ENCODE measurements at places on chromosomes 4 and X. TPM values are rescaled to one million over a fixed set of nuclear protein-coding genes. Genes with fewer than 3 reads are reported as not detected.

GRCh38 chr4:182425302-182425701 is 182.1 kb downstream of the TENM3 start:
- DNase-seq, result no peak
- H3K27me3 ChIP-seq, result no peaks in the 10 kb centered on the region
- no peak overlapping the region for H3K4me3 ChIP-seq
- no peaks in the 10 kb centered on the region for H3K4me1 ChIP-seq
- H3K36me3 ChIP-seq, result no peaks in the 10 kb centered on the region

Gene HS3ST1
- total RNA-seq, result not detected

Gene PASD1
- not detected for total RNA-seq

DNA sequence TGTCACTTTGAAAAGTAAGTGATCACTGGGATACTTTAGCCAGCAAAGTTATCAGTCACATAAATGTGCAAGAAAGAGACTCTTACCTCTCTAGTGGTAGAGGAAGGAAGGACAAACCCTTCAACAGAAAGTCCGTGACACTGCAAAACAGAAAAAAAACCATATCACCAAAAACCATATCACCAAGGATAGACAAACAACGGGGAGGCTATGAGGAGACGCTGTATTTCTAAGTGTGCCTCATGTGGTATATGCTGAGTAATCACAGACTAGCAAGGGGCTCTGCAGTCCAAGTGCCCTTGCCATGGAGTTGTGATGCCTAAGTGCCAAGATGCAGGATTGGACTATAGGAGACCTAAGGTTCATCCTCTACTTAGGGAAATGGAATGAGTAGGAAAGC is 11.5 kb upstream of the HDAC8 start:
- no peak overlapping the region for H3K27ac ChIP-seq
- no peaks in the 10 kb centered on the region for H3K4me1 ChIP-seq
- no peaks in the 10 kb centered on the region for H3K27me3 ChIP-seq
- no peak overlapping the region for H3K4me3 ChIP-seq
- no peak for DNase-seq

DNA sequence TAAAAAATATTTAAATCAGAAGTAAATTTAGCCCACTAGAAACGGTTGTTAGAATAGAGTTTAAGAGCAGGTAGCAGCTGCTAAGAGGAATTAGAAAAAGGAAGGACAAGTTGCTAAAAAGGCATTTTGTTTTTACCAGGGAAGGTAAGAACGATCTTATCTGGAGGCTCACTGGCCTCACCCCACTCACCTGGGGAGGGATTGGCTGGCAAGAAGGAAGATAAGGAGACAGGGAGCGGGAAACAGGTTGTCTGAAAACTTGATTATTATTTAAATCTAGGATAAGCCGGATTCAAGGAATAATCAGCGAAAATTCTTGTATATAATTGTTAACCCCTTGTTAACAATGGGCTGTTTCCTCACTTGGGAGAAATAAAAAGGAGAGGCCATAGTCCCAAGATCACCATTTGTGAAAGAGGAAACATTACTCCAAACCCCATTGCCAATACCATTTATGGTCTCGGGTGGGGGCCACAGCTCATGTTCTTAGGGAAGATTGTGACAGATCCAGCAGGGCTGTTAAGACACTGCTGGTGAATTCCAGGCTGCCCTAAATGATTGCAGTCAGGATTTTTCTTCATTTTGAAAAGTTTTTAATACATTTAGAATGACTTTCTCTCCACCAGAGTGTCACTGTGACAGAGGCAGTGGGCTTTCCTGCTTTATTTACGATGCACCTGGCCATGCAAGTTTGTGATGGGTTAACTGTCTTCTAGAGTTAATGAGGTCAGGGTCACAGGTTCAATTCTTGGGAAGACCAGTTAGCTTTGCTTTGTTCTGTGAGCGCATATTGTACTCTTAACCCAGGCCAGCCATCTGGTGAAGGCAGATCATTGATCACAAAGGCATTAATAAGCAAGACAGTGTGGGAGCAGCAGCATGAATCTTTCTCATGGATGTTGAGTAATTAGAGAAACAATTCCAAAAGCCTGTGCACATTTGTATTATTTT is 106.6 kb downstream of the CEP135 start:
- no peak overlapping the region for H3K4me3 ChIP-seq
- no peaks in the 10 kb centered on the region for H3K36me3 ChIP-seq
- H3K27me3 ChIP-seq, result peaks cover 30% of the 10 kb centered on the region
- H3K4me1 ChIP-seq, result peaks cover 3% of the 10 kb centered on the region
- no peak for DNase-seq

Gene SLC6A14
- not detected for total RNA-seq

Gene TRMT10A
- 7.8 TPM for total RNA-seq

GRCh38 chrX:15680401-15680800 is 15.8 kb upstream of the CLTRN start:
- H3K27me3 ChIP-seq, result no peaks in the 10 kb centered on the region
- peaks cover 25% of the 10 kb centered on the region for H3K4me1 ChIP-seq
- peak; percentile 9 for DNase-seq
- no peak overlapping the region for H3K4me3 ChIP-seq
- H3K36me3 ChIP-seq, result peaks cover 6% of the 10 kb centered on the region
- H3K27ac ChIP-seq, result peak overlapping the region; percentile 76

GRCh38 chr4:141807103-141807891 is 170.9 kb downstream of the IL15 start:
- H3K36me3 ChIP-seq, result no peaks in the 10 kb centered on the region
- H3K4me3 ChIP-seq, result no peak overlapping the region
- no peak overlapping the region for H3K27ac ChIP-seq
- peaks cover 3% of the 10 kb centered on the region for H3K4me1 ChIP-seq
- peak; percentile 6 for DNase-seq
- peaks cover 4% of the 10 kb centered on the region for H3K27me3 ChIP-seq

Gene ARX
- total RNA-seq, result not detected

Gene TSPAN7
- 0.85 TPM for total RNA-seq

DNA sequence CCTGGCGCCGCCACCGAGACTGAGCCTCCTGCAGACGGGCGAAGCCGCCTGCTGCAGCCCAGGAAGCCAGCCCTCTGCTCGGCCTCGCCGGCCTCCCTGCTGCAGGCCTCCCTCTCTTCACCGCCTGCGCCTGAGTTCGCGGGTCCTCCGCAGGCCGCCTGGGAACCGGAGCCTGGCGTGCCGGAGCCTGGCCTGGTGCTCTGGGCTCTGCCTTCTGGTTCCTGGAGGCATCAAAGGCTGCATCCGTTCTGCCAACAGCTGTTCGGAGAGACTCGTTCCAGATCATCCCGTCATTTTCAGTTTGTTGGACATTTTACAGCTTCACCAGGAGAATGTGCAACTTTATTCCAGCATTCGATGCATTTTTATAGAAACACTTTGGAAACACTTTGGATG is 178.0 kb downstream of the DCLK2 start:
- DNase-seq, result no peak
- no peak overlapping the region for H3K27ac ChIP-seq
- H3K4me1 ChIP-seq, result no peaks in the 10 kb centered on the region
- H3K36me3 ChIP-seq, result no peaks in the 10 kb centered on the region
- no peak overlapping the region for H3K4me3 ChIP-seq

DNA sequence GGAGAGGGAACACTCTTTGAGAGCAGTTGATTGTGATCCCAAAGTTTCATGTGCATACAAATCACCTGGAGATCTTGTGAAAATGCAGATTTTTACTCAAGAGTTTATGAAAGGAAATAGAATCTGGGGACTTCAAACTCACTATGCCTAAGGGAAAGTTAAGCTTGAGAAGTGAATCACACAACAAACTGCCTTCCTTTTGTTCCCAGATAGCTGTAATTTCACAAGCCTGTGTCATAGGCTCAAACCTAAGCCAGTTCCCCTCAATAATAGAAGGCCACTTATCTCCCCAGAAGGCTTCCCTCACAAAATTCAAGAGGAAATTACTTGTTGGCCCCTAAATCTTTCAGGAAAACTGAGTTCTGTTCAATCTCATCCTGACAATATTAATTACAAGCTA is 132.8 kb upstream of the MAGEB16 start:
- H3K27me3 ChIP-seq, result no peaks in the 10 kb centered on the region
- H3K27ac ChIP-seq, result no peak overlapping the region
- H3K36me3 ChIP-seq, result no peaks in the 10 kb centered on the region
- no peak overlapping the region for H3K4me3 ChIP-seq
- DNase-seq, result no peak

DNA sequence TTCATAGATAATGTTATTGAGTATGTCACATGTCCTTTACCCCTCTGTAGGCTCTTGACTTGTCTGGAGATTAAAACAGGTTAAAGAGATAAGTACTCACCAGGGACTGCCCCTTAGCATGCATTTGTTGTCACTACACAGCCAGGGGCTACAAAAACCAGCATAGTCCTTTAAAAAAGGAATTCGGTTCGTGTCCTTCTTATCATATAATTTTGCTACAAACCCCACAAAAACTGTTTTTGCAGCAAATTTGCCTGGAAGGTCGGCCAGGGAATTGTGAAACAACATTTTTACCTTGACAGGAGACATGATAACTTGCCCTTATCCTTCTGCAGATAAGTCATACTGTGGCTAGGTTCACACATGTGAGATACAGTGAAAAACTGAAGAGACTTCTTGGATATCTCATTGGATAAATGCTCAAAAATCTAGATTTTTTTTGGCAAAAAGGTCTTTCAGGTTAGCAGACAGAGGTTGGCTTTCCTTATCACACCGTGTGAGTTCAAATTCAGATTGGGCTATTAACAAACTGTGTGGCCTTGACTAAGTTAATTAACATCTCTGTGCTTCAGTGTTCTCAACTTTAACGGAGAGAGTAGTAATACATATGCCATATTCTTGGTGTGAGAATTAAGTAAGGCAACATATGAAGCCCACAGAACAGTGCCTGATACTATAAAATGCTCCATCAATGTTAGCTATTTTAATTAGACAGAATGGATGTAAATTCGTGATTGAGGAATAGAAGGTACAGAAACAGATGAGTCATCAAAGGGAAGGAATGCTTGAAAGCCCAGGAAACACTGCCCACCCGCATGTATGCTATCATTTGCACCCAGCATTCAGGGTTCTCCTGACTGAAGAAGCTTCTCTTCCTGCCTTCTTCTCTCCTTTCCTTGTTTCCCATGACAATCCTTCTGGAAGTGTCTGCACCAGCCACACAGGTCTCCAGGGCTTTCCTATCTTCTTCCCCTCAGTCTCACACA is 30.0 kb downstream of the FAM9C start:
- no peaks in the 10 kb centered on the region for H3K36me3 ChIP-seq
- peak overlapping the region; percentile 45 for H3K4me3 ChIP-seq
- DNase-seq, result no peak
- H3K27me3 ChIP-seq, result no peaks in the 10 kb centered on the region

Gene CPLX1
- 0.28 TPM for total RNA-seq

GRCh38 chr4:25284466-25284865 is 28.1 kb upstream of the ZCCHC4 start:
- H3K4me3 ChIP-seq, result no peak overlapping the region
- peaks cover 8% of the 10 kb centered on the region for H3K27me3 ChIP-seq
- H3K36me3 ChIP-seq, result peaks cover 21% of the 10 kb centered on the region
- no peak for DNase-seq

GRCh38 chr4:170231377-170231776 is 141.6 kb upstream of the AADAT start:
- H3K4me1 ChIP-seq, result no peaks in the 10 kb centered on the region
- no peaks in the 10 kb centered on the region for H3K27me3 ChIP-seq
- no peak overlapping the region for H3K27ac ChIP-seq
- no peak for DNase-seq
- no peak overlapping the region for H3K4me3 ChIP-seq

- no peaks in the 10 kb centered on the region for H3K27me3 ChIP-seq
- H3K27ac ChIP-seq, result no peak overlapping the region
- no peak overlapping the region for H3K4me3 ChIP-seq
- no peak for DNase-seq
- no peaks in the 10 kb centered on the region for H3K4me1 ChIP-seq
- no peaks in the 10 kb centered on the region for H3K36me3 ChIP-seq
These were observed 435.6 kb downstream of the TLL1 start for GRCh38 chr4:166308647-166309046.

Gene FAM9B
- not detected for total RNA-seq

Gene ADAMTS3
- not detected for total RNA-seq

- no peak for DNase-seq
- H3K27me3 ChIP-seq, result peaks cover 39% of the 10 kb centered on the region
- H3K36me3 ChIP-seq, result no peaks in the 10 kb centered on the region
- no peak overlapping the region for H3K4me3 ChIP-seq
- H3K27ac ChIP-seq, result no peak overlapping the region
- H3K4me1 ChIP-seq, result no peaks in the 10 kb centered on the region
These were observed 3.9 kb downstream of the SORCS2 start for GRCh38 chr4:7196288-7196651.

Data from activated CD4-positive, alpha-beta T cell treated with anti-CD3 and anti-CD28 coated beads for 36 hours (primary cell).